ELF-1 (cell line): ENCODE measurements at places on chromosomes 11 and 22.

DNA sequence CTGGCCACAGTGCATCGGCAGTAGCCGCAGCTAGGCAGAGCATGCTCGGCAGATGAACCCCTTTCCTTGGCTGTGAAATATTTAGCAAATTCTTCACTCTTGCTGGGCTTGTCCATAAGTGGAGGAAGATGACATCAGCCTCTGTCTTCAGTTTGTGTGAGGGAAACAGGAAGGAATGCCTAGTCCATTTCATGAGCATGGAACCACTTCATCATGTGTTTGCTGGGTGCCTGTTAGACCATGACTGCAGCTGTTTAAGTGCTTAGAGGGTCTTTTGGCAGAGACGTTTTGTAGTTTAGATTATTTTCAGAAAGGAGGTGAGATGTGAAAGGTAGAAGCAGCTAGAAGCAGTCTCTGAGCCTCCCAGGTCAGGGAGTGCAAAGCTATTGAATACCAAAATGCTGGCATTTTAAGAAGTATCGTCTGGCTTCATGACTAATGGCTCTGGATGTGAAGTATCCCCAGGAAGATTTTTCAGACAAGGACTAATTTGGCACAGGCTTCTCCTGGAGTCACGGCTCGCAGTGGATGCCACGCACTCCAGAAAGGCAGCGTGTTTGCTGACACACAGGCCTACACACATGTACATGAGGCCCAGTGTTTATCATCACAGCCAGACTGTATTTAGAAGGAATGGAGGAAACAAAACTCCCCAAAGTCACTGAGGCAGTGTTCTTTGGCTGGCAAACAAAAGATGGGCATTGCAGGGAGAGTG is 43.1 kb upstream of the GRAMD1B start:
- no peak for DNase-seq

DNA sequence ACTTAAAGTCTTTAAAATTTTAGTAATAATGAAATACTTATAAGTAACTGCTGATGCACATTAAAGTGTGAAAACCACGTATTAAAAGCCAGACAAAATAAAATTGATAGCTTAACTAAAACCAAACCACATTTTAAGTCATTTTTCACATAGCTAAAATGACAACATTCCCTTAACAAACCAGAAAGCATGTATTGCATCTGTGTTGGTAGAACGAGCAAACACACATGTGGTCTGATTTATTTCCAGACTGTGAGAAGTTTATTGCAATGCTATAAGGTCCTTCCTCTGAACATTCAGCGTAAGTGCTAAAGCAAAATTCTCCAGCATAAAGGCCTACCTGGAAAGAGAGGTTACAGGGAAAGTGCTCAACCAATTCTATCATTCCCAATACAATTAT is 57.8 kb downstream of the ARHGAP20 start:
- DNase-seq, result no peak

GRCh38 chr22:39308614-39309363 is 10.6 kb downstream of the RPL3 start:
- peak; percentile 65 for DNase-seq

DNA sequence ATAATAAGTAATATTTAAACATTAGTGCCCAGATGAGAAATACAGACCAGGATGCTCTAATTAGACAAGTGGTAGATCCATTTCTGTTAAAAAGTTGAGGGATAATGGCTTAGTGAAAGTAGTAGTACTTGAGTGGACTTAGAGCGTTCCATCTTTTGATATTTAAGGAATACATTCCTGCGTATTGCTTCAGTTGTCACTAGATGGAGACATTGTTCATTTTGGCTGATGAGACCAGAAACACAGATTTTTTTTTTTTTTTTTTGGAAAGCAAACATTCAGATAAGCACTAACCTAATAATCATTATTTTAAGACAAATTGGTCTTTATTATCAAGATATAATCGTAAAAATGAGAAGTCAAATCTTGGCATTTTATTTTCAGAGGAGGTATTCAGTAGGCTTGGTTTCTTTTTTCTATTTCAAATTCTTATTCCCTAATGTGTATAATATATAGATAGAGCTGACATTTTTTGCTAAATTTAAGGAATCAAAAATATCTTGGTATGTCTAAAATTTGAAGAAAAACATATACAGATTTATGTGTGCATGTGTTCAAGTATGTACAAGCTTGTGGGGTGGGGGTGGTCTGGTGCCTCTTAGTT is 92.9 kb downstream of the DYNC2H1 start:
- DNase-seq, result no peak
